ENCODE measurements at places on chromosomes 5 and 9.

DNA sequence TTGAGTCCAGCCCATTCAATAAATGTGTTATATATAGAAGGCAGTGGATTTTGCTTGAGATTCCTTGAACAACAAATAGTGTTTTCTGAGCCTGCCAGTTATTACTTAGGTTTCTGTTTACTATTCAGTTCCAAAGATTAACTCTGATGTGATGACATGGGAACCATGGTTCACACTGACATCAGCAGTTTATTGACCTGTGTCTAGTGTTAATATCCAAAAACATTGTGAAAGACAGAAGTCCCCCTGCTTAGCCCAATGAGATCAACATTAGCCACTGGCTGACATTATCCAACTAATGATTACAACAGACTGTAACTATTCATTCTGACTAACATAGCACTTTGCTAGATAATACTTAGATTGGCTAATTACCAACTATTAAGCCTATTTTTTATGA, 14.9 kb downstream of the APBA1 start:
- no peak for DNase-seq

- DNase-seq, result peak; percentile 5
These were observed 969.2 kb downstream of the CDH18 start for GRCh38 chr5:19018822-19019221.

GRCh38 chr5:107968406-107968843, 297.7 kb upstream of the EFNA5 start:
- no peak for DNase-seq

DNA sequence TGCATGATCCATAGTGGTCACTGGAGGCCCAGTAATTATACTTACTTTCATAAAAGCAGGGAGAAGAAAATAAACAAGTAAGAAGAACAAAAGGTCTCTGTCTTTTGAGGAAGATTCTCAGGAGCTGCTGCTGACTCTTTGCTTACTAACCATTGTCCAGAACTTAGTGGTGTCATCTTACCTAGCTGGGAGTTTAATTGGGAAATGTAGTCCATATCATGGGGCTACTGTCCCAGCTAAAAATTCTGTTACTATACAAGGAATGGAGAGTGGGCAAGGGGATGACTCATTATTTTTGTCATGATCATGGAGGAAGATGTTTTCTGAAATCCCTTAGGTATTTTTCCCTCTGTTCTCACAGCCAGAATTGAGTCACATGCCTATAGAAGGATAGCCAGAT, 639.3 kb downstream of the MTRR start:
- no peak for DNase-seq

- no peak for DNase-seq
These were observed at the start of gene SMIM33 for GRCh38 chr5:139470821-139471300. Gene SMIM33 (plus strand): TSS chr5:139471004. CDS start chr5:139471122, 118 bp downstream.

- DNase-seq, result no peak
These were observed 118.8 kb downstream of the GLIS3 start for GRCh38 chr9:4180907-4181605.

- peak; percentile 47 for DNase-seq
These were observed 11.4 kb downstream of the MACROH2A1 start for GRCh38 chr5:135387629-135387960.

- peak; percentile 90 for DNase-seq
These were observed 17.2 kb downstream of the SPTLC1 start for GRCh38 chr9:92097997-92098482.

Measured in cardiac muscle cell (in vitro differentiated cells and primary cell).